NCI-H2107 (cell line): ENCODE measurements at places on chromosomes 6 and 20.

DNA sequence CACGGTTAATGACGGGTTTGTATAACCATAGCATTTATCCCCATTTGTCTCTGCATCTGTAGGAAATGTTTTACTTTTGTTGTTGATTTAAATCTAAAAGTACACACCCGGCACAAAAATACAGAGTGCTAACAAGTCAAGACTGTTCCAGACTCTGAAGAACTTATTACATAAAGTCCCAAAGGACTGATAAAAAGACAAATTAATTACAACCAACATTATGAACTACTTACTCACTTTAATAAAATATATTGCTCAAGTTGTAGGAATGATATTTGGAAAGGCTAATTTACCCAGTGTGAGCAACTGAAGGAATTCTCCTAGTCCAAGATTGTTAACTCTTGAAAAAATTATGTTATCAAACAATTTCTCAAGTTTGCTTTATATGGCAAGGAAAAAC, 115.6 kb downstream of the KIF13A start:
- DNase-seq: no peak

DNA sequence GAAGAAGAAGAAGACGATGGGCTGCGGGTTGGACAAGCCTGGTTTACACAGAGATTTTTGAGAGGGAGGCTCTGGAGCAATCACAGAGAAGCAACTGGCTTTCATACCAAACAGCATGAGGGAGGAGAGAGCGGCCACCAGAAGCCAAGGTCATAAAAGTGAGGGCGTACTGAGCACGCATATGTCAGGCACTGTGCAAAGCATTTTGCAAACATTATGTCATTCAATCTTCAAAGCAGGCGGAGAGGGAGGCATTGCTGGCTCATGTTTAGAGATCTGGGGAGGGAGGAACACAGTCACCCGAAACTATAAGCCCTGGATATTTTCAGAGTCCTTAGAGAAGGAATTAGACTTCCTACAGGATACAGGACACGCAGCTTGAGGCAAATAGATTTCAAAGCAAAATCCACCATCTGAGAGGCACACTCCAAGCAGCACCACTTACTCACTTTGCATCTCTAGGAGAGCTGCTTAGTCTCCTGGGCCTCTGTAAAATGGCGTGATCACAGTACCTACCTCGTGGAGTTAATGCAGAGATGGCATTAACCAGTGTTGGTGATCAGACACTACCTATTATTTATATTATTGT, 24.6 kb downstream of the RAMACL start:
- no peak for DNase-seq

GRCh38 chr6:33424855-33425667, 5.2 kb downstream of the SYNGAP1 start:
- DNase-seq: no peak

GRCh38 chr6:28944412-28944865, 20.7 kb upstream of the TRIM27 start:
- no peak for DNase-seq

DNA sequence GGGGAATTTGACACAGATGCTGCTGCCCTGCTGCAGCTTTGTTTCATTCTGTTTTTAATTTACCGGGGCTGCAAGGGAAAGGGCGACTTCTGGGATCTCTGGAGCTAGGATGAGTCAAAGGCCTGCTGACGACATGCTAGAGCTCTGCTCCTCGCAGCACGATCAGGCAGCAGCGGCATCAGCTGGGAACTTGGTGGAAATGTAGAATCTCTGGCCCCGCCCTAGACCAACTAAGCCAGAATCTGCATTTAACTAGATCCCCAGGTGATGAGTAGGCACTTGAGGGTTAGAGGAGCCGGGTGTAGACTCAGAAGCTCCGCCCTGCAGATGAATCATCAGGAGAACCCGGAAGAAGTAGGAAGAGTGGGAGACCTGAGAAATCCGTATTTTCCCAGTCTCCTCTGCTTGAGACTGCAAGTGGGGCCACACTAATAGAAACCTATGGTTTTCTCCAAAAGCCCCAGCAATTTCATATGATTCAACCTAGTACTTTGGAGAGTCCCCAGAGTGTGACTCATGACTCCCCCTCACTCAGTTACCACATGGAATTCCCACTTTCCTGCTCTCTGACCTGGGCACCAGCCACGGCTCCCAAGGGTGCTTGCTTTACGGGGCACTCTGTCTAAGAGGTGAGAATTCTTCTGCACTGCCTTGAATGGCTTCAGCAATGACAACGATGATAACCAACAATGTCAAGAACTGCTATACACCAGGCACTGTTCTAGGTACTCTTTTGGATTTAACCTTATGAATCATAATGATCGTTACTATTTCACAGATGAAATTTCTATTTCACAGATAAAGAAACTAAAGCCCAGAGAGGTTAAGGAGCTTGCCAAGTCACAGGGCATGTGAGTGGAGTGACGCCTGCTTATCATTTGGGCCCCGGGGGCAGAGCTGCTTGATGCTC, 18.1 kb downstream of the TUBB2B start:
- DNase-seq: peak; percentile 77

- no peak for DNase-seq
These were observed 134.4 kb downstream of the ERMARD start for GRCh38 chr6:169885831-169886230.

DNA sequence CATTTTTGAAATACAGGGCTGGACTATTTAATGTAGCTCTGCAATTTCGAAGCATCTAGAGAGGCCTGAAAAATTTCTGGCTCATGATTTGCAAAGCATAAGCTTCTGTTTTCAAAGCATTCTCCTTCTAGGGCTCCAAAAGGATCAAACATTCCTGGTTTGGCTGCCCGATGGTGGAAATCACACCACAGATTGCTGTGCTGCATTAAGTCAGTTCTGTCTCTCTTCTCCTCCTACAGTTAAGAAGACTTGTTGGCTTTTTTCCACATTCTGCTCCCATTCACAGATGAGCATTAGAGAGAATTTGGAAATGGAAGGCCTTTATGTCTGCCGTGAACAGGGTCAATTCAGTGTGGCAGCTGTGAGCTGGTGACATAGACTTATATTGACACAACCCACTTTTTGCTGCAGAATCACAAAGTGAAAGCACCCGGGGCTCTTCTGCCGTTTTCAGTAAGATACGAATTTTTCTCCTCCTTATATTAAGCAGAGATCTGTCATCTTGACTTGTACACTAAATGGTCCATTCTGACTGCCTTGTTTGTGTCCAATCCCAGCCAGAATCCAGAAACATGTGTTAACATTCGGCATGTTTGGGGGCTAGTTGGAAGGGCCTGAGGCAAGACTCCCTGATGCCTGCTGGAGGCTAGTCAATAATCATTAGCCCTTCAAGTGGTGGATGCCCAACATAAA, 330.8 kb upstream of the DEFB112 start:
- DNase-seq: no peak

DNA sequence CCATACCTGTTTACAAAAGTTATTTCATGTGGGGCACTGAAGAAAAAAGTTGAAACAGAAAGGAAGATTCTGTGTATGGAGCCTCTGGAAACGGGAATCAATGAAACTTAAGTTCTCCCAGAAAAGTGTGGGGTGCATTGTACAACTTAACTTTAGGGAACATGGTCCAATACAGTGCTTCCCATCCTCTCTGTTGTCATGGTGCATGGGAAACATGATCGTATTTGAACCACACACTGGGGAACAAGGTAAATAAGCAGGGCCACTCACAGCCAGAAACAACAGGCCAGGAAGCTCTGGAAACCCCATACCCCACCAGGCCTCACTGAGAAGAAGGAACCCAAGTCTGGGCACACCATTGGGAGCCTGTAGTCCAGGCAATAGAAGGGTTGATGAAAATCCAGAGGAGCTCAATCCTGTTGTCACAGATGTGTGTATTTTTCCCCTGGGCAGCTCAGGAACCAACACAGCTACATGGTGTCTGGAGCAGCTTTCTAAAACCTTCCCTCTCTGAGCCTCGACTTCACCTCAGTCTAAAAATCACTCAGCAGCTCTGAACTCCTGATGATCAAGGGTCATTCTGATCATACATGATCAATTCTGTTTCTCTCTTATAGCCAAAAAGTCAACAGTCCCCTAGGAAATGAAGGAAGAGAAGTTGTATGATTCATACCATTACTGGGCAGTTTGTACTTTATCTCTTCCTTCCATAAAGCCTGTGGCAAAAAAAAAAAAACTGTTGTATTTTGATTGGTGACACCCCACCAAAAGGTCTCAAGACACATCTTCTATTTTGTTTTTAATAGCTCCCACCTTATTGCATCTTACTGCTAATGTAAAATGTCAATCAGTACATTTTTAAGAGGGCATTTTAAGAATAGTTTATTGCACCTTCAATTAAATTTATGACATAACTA, 198.5 kb upstream of the TAB2 start:
- DNase-seq: no peak

GRCh38 chr6:71333050-71333449, 44.4 kb downstream of the OGFRL1 start:
- no peak for DNase-seq

DNA sequence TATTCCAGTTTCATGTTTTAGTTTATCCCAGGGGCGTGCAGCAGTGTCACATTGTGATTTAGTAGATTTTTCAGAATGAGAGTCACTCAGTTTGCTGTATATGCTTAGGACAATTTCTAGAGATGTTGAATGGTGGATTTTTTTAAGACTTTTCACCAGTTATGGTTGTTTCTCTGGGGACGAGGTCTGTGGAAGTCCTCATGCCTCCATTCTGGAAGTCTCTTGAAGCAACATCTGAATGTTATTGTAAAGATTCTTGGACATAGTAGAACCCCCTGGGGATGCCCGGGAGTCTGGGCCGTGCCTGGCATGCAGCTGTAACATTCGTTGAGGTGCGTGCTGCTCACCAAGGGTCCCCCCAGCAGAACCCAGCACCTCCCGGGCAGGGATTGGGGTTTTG, 341.5 kb downstream of the CDH4 start:
- DNase-seq: no peak

DNA sequence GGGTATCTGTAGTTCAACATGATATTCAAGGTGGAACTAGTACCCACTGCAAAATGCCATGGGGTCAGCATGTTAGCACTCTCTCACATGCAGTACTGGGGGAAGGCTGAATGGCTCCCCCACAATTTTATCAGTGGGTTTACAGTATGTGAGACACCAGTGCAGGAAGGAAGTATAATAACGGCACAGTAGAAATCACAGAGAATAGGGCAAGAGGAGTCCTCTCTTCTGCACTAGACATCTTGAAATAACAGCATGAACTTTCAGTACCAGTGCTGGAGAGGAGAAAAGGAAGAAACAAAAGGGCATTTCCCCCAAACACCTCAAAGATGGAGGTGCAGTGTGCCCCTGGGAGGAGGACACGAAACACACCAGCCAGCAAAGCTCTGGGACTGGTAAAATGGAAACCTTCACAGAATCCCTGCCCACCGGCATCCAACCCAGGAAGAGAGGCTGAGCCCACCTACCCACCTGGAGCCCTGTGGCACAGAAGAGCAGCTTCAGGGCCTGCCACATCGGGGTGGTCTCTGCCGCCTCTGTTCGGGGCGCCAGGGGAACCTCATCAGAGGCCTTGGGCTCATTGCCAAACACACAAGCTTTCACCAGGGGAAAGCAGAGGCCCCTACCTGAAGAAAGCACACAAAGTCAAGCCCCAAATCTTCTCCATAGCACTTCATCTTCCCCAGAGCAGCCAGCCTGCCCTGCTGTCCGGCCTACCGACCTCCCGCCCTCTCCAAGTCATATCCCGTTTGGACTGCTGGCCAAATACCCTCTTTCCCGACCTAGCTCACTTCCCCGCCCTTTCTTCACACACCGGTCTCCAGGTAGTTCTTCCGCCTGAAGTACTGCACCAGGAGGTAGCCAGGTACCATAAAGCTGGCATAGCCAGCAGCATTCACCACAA, 1.2 kb downstream of the SLC35B2 start:
- DNase-seq: no peak

- DNase-seq: no peak
These were observed 244.7 kb upstream of the PRND start for GRCh38 chr20:4476903-4477500.

GRCh38 chr20:10761232-10761631, 87.4 kb upstream of the JAG1 start:
- no peak for DNase-seq

DNA sequence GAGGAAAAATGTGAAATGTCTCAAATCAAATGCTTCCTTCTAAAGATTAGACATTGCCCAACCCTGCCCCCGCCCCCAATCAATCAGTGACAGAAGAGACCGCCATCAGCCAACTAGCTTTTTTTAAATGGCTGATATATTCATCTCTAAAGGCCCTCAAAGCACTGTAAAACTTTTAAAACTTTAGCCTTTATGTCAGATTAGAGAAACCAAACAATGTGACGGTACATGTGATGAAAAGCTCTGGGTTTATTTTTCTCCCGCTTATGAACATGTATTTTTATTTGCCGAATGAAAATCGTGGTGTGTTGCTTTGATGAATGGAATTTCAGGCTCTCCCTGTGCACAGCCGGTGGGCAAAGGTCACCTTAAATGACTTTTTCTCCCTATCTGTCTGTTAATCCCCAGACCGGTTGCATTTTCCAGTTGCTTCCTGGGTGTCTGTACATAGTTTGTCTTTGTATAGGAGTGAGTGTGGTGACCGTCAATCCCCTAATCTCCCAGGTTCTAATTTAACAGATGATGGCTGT, 38.5 kb downstream of the TBC1D7 start:
- DNase-seq: no peak

GRCh38 chr20:58746620-58747019, 54.0 kb downstream of the NPEPL1 start:
- DNase-seq: no peak

GRCh38 chr20:11230999-11231398, 557.2 kb upstream of the JAG1 start:
- DNase-seq: no peak

GRCh38 chr6:131854803-131855202, 47.0 kb downstream of the ENPP1 start:
- no peak for DNase-seq

DNA sequence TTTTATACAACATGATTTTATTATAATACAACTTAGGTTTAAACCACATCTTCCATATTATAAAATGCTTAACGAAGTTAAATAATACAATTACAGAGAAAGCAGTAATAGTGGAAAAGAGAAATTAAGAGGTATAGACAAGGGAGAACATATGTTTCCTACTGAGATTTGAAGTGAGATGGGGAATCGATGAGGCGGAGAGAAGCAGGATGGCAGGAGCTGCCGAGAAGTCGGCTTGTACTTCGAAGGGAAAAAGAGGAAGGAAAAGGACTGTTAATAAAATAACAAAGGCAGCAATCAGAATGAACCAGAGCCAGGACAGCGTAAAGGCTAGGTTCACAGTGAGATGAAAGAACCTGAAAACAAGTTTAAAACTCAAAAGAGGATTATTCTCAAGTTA, 15.4 kb downstream of the FBXL4 start:
- DNase-seq: no peak

DNA sequence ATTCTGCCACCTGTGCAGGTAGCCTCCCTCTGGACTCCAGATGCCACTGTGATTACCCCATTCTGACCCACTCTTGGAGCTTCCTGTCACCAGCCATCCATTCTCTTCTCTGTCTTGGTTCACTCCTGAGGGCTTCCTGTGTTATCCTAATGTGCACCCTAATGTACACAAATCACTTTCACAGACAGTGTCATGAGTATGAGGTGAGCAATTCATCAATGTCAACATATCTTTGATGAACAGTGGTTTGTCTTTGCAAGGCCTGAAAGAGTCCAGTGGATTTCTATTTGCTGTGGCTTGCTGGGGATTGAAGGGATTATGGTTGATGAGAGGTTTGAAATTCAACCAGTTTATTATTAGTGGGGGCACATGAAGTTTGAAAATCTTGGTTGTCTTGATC, 63.8 kb upstream of the EEF1E1 start:
- DNase-seq: no peak

- DNase-seq: peak; percentile 61
These were observed at the start of gene SMOC2 for GRCh38 chr6:168440520-168441433. Gene SMOC2, plus strand, starts transcription at chr6:168441184. Its CDS starts 187 bp downstream, at chr6:168441371.
